ENCODE measurements at places on chromosomes 3 and 15. TPM values are rescaled to one million over a fixed set of nuclear protein-coding genes. Genes with fewer than 3 reads are reported as not detected.

The SLC51B gene
- 13.6 TPM for total RNA-seq

The CERS3 gene
- total RNA-seq, result not detected

The ZNF80 gene
- not detected for total RNA-seq

The GOLGA6B gene
- total RNA-seq, result not detected

Measured in A549 treated with AZD2906 at 1 μM for 4 hours (cell line).